Fibroblast of skin of abdomen (primary cell): ENCODE measurements at places on chromosomes 5 and 9.

- DNase-seq, result no peak
These were observed 15.0 kb downstream of the ZSWIM6 start for GRCh38 chr5:61347080-61347479.

DNA sequence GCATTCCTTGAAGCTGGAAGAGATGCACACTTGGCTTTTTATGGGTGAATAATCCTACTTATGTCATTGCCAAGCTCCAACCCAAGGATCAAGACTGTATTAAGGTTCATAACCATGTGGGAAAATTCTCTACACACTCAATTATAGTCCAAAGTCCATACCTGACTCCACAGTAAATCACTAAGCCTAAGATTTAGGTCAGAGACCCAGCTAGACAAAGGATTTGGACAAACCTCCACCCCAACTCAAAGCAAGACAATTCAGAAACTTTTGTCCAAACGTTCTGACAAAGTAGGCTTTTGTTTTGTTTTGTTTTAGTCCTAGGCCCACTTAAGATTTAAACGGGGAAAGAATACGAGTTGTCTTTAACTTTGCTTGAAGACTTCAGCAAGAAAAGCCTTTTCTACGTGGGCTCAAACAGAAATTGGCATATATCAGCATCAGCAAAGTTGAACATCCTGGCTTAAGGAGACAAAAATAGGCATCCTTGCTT lies 1.7 kb downstream of the MEGF9 start:
- DNase-seq, result no peak

GRCh38 chr9:108083160-108083750 lies 593.7 kb upstream of the KLF4 start:
- DNase-seq, result no peak

- DNase-seq, result peak; percentile 69
These were observed 53.2 kb downstream of the GALNT10 start for GRCh38 chr5:154243736-154244135.

GRCh38 chr5:72325566-72326305 lies 5.6 kb downstream of the PTCD2 start:
- DNase-seq, result peak; percentile 89

DNA sequence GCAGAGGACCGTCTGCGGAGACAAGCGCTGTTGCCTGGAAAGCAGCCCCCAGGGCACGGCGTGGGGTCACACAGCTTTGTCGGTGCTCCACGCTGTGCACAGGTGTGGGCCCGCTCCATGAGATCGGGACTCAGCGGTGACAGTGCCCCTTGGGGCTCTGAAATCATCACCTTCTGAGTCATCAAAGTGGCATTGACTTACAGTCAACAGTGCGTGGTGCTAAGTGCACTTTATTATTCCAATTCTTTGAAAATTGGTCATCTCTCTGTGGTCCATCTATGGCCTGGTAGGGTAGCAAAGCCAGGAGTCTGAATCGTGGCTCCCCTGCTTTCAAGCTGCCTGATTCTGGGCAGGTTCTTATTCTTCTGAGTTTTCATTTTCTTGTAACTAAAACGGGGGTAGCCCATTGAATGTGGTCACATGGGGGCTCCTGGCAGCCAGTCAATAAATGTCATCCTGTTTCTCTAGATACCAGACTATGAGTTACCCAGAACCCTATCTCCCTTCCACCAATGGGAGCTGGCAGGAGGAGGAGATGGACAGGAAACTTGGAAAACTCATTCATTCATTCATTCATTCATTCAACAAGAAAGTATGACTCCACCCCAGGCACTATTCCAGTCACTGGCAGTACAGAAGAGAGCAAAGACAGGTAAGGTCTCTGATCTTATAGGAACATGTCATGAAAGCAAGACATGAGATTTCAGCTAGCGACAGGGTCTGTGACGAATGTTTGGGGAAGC lies 20.3 kb upstream of the UNC5A start:
- DNase-seq, result no peak

DNA sequence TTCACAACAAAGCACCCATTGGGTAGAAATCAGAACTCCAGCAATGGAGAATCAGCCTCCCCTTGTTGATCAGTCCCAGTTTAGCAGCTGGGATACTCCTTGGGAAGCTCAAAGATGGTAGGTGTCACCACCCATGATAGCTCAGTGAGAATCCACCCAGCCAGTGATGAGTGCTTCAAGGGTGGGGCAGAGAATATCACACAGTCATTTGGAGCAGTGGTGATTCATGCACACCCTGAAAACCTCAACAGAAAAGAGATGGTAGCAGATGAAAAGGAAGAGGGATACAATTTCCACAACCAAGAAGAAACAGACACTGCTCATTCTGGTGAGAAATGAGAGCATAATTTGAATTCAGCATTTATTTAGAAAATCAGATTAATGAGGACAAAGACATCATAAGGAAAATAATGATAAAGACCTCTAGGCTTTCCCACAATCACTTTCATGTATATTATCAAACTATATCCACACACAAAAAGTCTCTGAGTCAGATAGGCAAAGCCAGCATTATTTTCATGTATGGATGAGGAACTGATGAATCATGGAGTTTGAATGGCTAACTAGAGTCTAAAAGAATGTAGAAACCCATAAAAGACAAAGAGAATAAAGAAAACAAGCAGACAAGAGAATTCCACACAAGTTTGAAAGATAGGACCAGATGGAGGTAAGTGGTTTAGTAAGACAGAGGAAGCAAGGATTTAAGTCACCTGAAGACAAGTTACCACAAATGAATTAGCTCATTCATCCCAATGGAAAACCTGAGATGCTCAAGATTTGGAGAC lies 82.9 kb downstream of the FEM1C start:
- DNase-seq, result peak; percentile 89

GRCh38 chr9:4762886-4763541 lies 22.0 kb upstream of the AK3 start:
- DNase-seq, result peak; percentile 38

DNA sequence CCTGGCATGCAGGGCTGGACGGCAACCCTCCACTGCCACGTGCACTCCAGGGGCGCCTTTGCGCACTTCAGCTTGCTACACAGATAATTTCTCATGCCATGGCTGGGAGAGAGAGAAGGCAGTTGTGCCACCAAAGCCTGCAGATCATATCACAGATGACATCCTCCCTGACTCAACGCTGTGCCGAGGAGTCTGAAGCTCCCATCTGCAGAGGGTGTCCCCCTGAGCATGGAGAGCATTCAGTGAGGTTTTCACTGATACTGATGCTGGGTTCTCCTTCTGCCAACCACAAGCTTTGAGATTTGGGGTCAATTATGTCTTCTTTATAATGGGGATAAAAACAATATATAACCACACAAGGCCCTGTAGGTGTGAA lies 607.4 kb upstream of the ADAMTS16 start:
- DNase-seq, result no peak

GRCh38 chr5:17316970-17317459 lies 99.6 kb downstream of the BASP1 start:
- DNase-seq, result peak; percentile 71

DNA sequence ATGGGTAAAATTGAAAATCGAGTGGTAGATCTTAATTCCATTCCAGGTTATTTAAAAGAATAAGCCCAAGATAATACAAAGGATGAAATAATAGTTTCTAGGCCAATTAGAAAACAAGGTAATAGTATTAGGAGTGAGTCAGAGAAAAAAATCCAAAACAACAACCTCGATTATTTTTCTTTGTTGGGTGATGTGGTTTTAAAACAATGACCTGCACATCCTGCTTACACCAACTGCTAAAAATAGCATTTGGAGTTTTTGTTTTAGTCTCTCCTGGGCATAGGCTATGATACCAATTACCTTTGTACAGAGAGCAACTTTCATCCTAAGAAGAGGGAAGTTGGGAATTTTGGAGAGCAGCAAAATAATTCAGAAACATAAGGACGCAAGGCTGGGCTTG lies 101.7 kb upstream of the MYO10 start:
- no peak for DNase-seq

DNA sequence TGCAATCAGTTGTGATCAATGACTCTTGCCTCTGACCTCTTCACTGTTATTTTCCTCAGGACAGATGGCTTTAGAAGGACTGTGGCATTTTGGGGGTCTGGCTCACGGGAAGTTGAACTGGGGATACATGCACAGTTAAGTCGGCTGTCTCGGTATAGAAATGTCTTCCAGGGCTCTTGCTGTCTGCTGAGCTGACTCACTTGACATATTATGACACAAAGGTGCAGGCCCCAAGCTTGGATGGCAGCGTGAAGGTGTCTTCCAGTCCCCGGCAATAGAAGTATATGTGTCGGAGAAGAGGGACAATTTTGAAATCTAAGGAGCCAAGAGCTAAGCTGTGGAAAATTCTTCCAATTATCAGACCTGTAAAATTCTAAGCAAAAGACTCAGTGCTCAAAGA lies 9.8 kb upstream of the ARSI start:
- DNase-seq, result no peak

GRCh38 chr5:131357739-131358561 lies 94.1 kb downstream of the CDC42SE2 start:
- DNase-seq, result no peak

- no peak for DNase-seq
These were observed 375.8 kb upstream of the ST8SIA4 start for GRCh38 chr5:101278917-101279316.

DNA sequence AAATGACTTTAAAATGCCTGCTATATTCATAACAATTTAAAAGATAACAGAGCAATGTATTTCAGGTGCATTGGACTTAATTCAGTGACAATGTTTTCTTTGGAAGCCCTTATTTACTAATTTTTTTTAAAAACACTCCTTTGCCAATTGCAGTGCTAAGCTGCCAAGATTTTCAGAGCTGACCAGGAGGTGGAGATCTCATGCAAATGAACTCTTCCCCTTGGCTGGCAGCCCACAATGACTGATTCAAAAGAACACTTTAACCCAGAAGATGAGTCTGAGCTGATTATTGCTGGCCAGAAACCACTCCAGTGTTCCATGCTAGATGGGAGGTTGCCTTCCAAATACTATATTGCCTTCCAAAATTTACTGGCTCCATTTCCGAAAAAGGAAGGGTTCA lies 128.3 kb upstream of the CCNH start:
- peak; percentile 21 for DNase-seq

DNA sequence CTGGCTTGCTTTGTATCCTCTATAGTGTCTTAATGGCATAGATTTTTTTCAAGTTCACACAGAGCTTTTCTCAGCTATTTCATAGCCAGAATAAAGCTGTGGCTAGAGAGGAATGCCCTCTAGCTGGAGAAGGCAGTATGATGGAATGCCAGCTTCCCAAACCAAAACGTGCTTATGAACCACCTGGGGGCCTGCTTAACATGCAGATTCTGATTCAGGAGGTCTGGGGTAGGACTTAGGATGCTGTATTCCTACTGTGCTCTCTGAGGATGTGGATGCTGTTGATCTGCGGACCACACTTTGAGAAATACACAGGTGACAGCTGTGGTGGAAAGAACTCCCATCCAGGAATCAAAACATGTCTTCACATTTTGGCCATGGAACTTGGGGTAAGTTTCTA lies 49.9 kb upstream of the DPYSL3 start:
- DNase-seq, result no peak

DNA sequence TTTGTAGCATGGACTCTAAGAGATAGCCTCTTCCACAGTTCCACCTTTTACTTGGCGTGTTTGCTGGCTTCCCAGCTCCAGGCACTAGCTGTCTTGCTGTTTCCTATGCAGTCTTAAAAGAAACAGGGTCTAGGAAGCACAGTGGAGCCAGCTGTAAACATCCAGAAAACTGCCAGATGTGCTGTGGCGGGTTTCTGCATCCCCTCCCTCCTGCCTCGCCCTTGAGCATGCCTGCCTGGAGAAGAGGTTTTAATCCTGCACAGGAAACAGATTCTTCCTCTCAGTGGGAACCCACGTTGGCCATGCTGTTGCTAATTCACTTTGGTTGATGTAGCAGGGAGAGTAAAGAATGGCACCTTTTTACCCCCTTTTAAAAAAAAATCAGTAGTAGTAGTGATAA lies 121.3 kb downstream of the RPS23 start:
- DNase-seq, result no peak

DNA sequence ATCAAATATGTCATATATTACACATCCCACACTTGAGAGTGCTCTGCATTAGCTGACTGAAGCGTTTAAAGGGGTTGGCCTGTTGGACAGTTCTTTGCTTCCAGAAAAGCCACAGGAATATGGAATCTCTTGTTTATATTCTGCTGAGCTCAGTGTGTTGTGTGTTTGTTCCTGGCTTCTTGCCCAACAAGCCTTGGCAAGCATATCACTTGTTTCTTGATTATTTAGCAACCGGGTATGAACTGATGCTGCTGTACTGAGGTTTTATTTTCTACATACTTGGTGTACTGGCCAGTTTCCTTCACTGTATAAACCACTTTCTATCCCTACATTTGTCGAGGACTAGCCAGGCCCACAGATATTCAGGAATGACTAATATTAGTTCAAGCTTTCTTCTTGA lies 378.9 kb downstream of the KCTD16 start:
- peak; percentile 24 for DNase-seq

GRCh38 chr5:172370648-172371545 lies 83.4 kb downstream of the SH3PXD2B start:
- peak; percentile 23 for DNase-seq

GRCh38 chr5:128220841-128221240 lies 137.3 kb downstream of the SLC12A2 start:
- no peak for DNase-seq

DNA sequence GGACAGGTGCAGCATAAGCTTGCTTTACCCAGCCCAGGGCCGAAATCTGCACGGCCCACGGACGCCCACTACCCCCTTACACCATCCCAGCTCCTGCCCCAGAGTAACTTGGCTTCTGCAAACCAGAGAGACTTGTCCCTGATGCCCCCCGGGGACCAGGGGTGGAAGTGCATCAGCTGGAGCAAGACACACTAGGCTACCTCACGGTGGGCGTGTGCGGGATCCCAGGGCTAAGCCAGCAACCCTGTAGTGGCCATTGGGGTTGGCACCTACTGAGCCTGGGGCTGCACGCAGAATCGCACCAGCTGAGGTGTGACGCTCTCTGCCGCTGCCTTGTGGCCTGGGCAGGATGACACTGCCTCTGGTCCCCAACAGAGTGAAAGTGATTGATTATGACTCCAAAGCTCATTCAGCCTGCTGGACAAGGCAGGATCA lies 6.1 kb upstream of the ZNF79 start:
- no peak for DNase-seq

DNA sequence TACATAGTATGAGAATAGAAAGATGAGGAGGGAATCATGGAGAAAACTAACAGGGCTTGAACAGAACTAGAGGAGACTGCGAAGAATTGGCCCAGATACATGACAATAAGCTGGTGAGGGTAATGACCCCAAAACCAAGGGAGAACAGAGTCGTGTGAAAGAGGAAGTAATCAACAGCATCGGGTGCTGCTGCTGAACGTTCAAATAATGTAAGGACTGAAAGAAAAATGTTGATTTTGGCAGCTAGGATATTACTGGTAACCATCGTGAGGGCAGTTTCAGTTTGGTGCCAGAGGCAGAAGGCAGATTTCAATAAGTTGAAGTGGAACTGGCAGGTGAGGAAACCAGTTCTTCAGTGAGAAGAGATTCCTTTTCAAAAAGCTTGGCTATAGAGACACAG lies 66.8 kb upstream of the SMC2 start:
- no peak for DNase-seq

- DNase-seq, result no peak
These were observed 139.1 kb upstream of the MAP3K1 start for GRCh38 chr5:56676091-56676768.

GRCh38 chr5:55416306-55416705 lies 108.5 kb downstream of the MTREX start:
- DNase-seq, result peak; percentile 32
